Esophagus squamous epithelium (tissue), 5 donors: ENCODE measurements at places on chromosomes 7 and 10.

GRCh38 chr10:76624470-76624869, 1013.1 kb downstream of the KCNMA1 start:
- DNase-seq: no peak

GRCh38 chr10:26839966-26840627, 20.7 kb downstream of the ABI1 start:
- DNase-seq: no peak

DNA sequence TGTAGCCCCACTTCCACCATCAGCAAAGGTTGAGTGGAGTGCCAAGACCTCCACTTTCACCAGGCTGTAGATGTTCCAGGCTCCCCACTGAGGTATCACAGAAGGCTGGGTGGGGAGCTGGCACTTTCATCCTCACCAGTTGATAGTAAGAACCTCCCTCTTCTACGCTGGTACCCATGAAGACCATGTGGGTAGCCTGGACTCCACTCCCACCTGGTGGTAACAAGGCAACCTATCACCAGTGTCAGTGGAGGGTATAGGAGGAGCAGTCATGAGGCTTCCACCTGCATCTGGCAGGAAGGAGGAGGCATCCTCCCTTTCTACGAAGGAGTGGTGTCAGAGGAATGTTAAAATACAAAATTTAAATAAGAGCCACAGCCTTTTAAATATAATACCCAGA, 4.4 kb downstream of the SMIM30 start:
- no peak for DNase-seq

DNA sequence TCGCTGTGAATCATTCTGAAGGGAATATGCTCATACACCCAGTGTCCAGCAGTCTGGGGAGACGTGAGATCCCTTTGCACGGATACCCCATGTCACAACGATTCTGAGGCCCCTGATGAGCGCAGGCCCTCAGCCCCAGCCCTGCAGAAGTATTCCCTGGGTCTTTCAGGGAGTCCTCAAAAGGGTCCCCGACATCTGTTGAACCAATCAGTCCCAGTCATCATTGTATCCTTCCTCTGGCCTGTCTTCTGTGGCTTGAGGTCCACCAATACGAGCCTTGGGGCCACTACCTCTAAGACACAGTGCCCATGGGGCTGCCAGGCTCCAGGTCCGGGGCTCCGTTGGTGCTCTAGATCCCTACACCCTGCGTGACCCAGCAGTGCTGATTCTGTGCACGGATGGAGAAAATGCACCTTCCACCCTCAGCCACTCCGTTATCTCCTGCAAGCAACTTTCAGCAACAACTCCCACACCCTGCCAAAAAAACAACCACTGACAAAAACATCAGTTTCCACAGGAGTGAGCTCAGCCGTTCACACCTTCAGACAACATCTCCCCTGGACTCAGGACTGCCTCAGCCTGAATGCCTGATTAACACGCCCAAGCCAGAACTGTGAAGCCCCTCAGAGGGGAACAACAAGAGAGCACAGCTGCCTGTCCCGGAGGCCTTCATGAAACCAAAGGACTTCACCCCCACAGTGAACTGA, 46.9 kb upstream of the KDM7A start:
- no peak for DNase-seq

- DNase-seq: no peak
Measured at GRCh38 chr10:79308969-79309665, 38.2 kb upstream of the PPIF start.

DNA sequence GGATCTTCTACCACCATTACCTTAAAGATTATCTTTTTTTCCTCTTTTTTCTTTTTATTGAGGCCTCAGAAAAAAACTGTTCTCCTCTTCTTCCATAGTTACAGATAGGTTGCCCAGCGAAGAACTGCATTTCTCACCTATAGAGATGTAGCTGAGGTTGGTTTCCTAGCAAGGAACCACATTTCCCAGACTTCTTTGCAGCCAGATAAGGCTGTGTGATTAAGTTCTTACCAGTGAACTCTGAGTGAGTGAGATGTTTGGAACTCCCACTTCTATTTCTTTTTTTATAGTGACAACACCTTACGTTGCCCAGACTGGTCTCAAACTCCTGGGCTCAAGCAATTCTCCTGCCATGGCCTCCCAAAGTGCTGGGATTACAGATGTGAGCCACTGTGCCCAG, 5.9 kb upstream of the MCMBP start:
- DNase-seq: no peak

GRCh38 chr7:148286150-148286549, 304.4 kb upstream of the C7orf33 start:
- DNase-seq: no peak

DNA sequence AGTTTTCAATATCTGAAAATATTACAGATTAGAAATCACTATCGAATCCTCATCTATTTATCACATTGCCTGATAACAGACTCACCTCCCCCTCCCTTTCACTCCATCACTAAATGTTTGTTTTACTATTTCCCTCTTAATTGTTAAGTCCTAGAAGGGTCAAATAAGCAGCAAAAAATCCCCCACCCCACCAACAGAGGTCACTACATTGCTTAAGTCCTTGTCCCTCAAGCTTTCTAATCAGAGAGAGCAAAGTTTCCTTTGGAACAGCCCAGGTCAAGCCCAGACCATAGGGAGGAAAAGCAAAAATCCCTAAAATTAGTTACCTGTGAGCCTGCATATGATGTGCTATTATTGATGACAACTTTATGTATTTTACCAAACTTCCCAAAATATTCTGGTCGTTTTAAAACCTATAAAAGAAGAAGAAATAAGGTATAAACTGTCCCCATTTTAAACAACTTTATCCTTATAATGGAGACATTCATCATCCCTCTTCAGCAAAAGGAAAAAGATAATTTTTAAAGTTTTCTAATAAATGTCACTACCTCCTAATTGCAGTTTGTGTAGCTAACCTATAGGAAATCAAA, 95.0 kb downstream of the CNOT4 start:
- DNase-seq: no peak

- no peak for DNase-seq
Measured at GRCh38 chr10:44391981-44392380, 7.1 kb upstream of the CXCL12 start.

GRCh38 chr10:484441-484924, 205.0 kb downstream of the DIP2C start:
- no peak for DNase-seq

DNA sequence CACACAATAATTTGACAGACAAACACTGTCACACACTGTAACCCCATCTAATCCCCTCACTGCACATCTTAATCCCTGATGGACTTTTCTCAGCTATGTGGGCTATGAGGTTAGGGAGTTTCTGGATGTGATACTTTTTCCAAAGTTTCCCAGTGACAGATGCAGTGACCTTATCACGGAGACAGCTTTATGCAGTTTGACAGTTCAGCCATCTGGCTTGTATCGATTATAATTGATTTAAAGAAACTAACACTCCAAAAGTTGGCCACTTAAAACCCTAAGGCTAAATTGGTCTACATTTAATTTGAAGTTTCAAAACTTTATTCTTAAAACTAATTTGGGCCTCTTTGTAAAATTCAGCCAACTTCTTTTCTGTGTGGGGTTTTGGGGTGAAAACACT, 196.7 kb downstream of the SDK1 start:
- no peak for DNase-seq

DNA sequence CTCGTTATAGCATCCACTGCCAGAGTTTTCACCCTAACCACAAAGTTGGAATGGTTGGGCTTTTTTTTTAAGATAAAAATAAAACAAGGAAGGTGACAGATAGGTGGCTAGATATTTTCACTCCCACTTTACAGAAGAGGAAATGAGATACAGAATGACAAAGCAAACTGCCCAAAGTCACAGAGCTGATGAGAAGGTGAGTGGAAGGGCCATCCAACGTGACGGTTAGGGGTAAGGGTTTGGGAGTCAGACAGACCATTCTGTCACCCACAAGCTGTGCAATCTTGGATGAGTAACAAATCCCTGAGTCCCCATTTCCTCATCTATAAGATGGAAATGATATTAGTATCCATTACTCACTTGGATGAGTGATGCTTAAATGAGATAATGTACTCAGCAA, 106.9 kb upstream of the PDLIM1 start:
- no peak for DNase-seq

GRCh38 chr7:130441408-130441869, 623 bp upstream of the CEP41 start:
- DNase-seq: no peak

GRCh38 chr7:28983396-28984190, 25.5 kb upstream of the TRIL start:
- no peak for DNase-seq

DNA sequence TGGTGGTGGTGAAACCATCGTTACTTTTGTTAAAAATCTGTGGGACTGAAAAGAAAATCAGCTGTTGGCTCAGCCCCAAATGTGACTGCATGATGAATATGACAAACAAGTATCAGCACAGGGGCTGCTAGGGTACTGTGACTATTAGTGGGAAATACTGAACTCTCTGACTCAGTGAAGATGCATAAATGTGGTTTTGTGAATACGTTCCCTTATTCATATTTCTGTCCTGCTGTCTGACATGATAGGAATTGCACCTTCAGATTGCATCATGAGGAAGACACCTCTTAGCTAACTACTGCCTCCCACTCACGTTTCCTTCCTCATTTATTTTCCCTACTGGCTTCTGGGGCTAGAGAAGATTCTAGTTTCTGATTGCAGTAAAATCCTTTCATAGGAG, 1.4 kb downstream of the CLEC5A start:
- DNase-seq: no peak

- DNase-seq: no peak
Measured at GRCh38 chr10:132547421-132547861, 9.9 kb downstream of the INPP5A start.

- DNase-seq: no peak
Measured at GRCh38 chr7:16999541-17000267, 117.9 kb upstream of the AGR3 start.

DNA sequence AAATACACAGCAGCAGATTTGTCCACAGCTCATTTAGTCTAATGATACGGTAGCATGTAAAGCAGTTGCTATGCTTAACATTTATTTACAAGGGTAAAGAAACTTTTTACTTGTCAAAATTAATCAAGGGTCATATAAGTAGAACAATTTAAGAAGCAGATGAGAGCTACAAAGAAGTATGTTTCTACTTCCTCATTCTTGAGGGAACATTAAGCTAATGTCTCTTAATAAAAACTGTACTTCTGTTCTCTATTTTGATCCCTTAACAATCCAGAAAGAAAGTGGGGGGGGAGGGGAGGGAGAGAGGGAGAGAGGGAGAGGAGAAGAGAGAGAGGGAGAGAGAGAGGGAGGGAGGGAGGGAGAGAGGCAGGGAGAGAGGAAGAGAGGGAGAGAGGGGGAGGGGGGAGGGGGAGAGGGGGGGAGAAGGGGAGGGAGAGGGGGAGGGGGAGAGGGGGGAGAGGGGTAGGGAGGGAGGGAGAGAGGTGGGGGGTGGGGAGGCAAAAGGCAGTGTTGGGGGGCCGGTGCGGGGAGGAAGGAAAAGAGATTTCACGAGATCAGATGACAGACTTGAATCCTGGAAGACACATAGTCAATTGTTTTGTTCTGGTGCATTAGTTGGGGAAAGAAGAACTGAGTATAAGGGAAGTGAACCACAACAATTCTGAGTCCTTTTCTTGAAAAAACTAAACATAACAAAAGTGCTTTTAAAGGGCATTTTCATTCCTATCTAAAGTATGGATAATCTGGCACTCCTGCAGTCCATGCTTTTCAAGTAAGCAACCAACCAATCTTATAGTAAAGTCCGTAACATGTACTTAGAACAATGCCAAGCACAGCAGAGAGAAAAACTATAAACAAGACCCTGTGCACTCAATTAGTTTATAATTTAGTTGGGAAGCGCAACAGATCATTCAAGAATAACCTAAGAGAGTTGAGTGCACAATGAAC, 128.0 kb downstream of the USP6NL start:
- no peak for DNase-seq

DNA sequence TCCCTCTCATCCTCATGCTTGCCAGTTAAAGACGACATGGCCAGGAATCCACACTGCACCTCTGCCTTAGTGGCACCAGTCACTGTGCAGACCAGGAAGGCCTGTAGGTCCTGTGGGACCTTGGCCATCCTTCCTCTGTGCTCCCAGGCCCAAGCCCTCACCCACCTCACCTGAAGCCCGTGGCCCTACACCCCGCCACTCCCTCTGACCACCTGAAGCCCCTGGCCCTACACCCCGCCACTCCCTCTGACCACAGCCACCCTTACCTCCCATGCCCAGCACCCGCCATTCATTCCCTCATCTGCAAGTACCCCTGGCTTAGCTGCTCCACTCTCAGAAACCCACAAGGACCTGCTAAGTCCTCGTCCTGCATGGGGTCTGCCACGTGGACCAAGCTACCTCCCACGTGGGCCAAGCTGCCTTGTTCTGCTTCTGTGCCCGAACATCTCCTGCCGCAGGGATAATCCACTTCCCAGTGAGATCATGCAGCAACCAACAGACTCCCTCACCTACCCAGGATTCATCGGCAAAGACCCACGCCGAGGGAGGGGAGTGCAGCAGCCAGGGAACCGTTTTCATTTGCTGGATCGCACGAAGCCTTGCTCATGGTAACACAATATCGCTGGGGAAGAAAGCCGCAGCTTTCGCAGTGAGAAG, 151.2 kb downstream of the TCERG1L start:
- DNase-seq: no peak

DNA sequence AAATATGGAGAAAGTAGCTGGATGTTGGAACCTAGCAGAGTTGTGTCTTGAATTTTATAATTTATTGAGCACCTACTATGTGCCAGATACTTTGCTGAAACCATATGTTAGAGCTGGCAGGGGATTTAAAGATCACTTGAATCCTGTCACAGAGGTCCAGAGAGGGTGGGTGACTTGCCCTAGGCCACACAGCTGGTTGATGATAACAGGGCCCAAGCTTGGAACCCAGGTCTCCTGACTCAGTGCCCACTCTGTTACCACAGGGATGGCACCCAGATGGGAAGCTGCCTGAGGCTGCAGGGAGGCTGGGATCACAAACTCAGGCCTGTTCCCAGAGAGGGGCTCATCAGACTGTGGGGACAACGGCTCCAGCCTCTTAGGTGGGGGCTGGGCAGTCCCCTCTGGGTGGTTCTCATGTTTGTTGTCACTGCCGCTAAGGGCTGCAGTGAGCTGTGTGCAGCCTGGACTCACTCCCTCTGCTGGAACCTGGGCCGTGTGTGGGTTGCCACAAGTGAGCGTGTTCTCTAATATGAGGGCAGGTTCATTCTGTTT, 18.6 kb downstream of the GOLGA7B start:
- DNase-seq: no peak

GRCh38 chr7:150781103-150781502, 19.1 kb downstream of the TMEM176B start:
- DNase-seq: no peak

DNA sequence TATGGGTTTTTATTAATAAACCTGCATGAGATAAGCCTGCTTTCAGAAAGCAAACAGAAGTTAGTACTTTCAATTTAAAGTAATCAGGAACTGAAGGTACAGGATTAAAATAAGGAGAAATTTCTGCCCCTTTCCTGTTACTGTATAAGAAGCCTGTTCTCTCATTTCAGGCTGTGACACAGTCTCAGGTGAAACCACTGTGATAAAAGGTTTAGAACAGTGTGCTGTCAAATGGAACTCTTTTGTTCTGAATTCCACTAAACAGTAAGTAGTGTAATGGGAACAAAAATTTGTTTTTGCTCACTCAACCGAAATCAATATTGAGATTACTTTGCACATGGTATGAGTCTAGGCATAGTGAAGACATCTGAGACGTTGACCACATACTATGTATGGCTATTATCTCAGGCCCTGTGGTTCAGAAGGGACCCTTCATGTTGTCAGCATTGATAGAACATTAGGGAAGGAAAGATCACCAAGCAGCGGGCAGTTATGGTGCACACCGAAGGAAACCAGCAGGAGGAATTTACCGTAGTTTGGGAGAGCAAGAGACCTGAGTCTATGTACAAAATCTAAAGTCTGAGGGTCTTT, 14.9 kb downstream of the HEPACAM2 start:
- DNase-seq: no peak
